ENCODE measurements at places on chromosomes 1 and 21.

DNA sequence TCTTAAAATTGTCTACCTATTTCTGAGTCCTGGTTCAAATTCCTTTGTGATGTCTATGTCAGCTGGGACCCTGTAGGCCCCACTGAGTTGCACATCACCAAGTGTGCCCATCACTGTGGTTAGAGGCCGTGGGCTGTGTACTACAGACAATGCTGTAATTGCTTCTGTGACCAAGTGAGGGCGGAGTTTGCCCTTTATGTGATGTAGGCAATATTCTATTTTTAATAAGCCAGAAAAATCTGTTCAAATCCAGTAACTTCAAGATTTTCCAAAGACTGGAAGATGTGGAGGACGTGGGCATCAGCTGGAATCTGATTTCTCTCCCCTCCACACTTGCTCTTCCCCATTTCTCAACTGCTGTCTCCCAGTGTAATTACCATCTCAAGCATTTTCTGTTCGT lies 215.4 kb downstream of the PBX1 start:
- DNase-seq = no peak

- DNase-seq = no peak
Measured at GRCh38 chr21:35565204-35565611, 495.1 kb downstream of the SETD4 start.

DNA sequence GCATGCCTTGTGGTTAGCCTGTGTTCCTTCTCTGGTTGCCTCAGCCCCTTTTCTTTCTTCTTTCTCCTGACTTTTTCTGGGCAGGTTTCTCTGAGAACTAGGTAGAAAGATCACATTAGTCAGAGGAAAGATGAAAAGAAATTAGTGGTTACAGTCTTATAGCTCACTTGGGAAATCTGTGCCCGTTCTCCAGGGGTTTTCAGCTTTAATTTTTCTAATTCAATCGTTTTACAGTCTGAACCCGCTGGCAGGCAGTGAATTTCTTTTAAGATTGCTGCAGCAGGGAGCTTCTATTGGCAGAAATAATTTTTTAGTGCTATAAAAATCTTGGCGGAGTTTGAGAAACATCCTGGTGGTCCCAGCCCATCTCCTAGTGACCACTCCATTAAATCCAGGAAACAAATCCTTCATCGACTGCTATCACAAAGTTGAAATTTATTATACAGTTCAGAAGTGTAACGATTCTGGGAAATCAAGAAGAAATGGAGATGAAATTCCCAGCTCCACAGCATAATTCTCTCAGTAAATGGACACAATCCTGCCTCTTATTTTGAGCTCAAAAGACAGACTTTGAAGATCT lies 113.1 kb downstream of the PCP4 start:
- no peak for DNase-seq

DNA sequence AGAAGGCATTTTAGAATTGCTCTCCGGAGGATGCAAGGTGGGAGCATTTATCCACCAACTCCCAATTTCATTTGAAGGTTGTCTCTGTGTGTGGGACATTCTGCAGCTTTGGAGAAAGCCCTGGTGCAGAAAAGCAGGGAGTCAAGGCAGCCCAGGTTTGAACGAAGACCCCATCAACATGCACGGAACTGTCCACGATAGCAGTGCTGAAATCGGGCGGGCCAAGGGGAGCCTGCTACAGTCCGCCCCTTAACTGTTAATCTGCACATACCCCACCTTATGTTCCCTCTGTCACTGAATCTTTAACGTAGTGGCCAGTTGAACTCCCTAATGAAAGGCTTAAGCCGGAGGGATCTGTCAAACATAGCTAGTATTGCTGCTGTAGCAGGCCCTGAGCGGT lies 68.8 kb upstream of the C1orf174 start:
- DNase-seq = no peak

- DNase-seq = no peak
Measured at GRCh38 chr1:16478091-16478490, 36.0 kb downstream of the RNU1-1 start.

GRCh38 chr1:203599875-203600781 lies 26.5 kb upstream of the ATP2B4 start:
- DNase-seq = no peak

DNA sequence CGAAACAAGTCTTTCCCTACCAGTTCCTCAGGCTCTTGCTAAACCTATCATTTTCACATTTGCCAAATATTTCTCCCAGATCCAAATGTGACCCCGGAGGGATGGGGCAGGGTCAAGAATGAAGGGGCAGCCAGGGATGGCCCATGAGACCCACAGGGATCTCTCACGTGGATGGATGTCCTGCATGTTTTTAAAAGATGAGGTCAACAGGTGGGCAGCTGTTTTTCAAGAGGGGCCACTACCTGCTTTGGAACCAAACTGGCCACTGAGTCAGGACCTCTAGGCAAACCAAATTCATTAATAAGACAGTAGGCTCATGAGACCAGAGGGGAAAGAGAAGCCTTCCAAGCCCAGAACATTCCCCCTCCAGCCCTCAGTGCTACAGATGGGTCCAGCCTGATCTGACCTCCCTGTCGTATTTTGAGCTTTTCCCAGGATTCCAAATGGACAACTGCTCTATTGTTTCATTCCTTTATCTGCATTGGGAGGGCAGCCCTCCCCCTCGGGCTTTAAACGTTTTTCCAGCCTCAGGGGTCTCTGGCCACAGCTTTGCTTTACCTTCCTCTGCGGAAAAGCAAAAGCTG lies 252.5 kb upstream of the IRF2BP2 start:
- DNase-seq = no peak

DNA sequence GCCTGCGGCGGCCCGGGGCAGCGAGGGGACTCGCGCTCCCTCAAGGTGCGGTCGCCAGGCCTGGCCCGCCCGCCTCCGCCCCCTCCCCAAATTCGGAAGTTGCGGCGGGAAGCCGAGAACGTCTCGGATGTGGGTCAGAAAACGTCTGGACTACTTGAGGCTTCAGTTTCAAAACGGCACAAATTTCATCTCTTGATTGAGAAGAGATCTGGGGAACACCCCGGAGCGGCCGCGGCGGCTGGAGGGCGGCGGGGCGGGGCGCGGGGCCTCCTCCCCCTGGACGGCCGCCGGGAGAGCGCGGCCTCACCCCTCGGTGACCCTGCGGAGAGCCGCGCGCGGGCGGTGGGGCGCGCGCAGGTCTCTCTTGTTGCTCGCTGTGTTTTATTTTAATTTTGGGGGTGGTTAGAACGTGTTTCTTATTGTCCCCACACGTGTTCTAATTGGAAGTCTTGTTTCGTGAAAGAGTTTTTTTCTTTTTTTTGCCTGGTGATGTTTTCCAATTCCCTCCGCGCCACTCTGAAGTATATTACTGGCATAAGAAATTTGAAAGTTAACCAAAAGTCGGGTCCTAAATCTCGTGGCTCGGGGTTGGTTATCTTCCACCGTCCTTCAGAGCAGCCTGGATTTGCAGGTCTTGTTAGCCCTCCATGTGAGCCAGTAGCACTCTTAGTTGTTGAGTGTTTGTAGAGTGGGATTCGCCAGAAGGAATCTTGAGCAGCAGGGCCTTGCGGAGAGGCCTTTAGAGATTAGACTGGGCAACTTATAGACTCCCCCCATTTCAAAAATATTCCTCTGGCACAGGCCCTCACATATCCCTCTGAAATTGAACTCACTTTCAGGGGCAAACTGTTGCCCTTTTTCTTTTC lies 749 bp downstream of the PCBP3 start:
- DNase-seq = no peak

DNA sequence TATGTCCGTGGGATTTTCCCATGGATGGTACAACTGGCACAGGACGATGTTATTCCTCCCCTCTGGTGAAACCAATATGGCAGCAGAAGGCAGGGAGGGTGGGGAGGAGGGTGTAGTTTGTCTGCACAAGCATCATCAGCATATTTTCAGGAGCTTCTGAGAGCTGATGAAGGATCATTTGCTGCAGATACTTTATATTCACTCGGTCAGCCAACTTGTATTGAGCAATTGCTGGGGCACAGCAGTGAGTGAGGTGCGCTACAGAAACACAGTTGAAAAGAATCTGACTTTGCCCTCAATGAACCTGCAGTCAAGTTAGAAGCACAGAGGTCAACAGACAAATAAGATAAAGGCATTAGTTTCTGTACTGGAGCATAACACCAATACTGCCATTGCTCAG lies 13.0 kb downstream of the PKP1 start:
- no peak for DNase-seq

GRCh38 chr1:221712198-221712684 lies 29.6 kb downstream of the DUSP10 start:
- DNase-seq = no peak

- no peak for DNase-seq
Measured at GRCh38 chr1:160761046-160761445, 22.0 kb downstream of the SLAMF7 start.

GRCh38 chr1:244801246-244801645 lies 34.2 kb upstream of the COX20 start:
- DNase-seq = peak; percentile 54

DNA sequence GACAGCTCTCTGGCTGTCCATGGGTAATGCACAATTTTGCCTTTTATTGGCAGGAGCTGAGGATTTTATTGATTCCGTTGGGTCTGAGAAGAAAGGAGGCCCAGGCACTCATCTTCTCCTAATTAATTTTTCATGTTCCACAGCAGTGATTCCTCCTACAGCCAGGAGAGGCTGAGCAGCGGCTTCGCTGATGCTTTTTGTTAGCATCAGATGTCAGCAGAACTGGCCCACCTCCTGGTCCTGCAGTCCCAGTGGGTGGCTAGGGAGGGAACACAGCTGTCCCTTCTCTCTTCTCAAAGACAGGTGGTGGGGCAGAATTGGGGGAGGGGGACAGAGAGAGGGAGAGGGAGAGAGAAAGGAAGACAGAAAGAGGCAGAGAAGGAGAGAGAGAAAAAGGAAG lies 5.7 kb downstream of the MT1HL1 start:
- no peak for DNase-seq

GRCh38 chr1:166272851-166273250 lies 106.0 kb upstream of the FAM78B start:
- DNase-seq = no peak

DNA sequence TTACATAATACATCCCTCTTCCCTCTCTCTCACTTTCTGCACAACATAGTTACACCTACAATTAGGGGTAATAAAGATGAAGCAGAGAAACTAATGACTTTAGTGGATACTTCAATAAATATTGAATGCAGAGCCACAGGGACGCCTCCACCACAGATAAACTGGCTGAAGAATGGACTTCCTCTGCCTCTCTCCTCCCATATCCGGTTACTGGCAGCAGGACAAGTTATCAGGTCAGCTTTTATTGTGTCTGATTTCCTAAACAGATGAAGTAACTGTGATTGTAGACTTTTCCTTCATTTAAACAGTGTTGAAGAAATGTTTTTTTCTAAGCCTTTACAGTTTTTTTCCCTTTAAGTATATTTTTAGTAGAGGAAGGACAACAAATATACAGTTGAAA lies 281.6 kb downstream of the TPR start:
- no peak for DNase-seq
